ENCODE measurements at places on chromosomes 7 and 10.

- no peak for DNase-seq
Observed at GRCh38 chr10:118298787-118299186, 43.3 kb downstream of the FAM204A start.

DNA sequence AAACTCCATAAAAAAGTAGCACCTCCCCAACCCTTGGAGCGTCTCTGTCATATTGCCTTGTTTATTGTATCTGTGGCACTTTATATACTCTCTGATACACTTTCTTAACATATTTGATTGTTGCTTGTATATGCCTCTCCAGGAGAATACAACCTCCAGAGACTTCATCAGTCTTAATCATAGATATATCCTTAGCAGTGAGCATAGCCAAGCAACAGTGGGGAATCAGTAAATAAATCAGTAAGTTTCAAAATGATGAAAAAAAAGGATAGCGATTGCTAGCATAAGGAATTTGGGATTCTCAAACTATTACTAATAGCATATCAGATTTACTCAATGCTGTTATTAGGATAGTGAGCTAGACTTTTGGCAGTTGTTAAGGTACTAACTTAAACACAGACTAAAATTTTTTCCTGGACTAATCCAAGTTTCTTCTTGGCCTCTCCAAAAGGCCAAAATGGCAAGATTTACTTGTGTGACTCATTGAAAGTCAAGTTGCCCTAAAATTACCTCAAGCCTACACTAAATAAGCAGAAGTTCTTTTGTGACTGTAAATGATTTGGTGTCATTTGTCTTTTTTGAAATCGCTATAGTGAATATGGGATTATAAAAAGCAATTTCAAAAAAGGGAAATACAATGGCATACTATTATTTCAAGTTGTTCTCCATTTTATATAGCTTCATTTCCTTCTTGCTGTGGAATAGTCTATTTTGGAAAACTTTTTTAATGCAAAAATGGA, 177.9 kb downstream of the CHN2 start:
- no peak for DNase-seq

GRCh38 chr10:101130984-101131961, at the start of gene TLX1:
TSS of gene TLX1 (plus strand) at chr10:101131300. CDS start at chr10:101131542, 242 bp downstream.
- DNase-seq: no peak

DNA sequence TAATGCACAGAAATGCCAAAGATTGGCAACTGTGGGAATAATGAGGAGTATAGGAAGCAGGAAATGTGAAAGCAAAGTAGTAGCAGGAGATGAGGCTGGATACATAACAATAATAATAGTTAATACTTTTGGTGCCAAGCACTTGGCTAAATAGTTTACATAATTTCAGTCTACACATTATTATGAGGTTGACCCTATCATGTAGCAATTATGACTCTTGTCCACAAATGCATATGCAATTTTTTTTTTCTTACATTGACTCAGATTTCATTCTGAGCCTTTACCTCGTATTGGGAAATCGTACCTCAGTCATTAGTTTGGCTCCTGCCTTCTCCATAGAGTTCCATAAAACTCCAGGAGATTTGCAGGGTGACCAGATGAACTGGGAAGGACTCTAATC, 219.9 kb downstream of the SUGCT start:
- no peak for DNase-seq

- DNase-seq: no peak
Observed at GRCh38 chr10:131271195-131271880, 40.2 kb downstream of the TCERG1L start.

DNA sequence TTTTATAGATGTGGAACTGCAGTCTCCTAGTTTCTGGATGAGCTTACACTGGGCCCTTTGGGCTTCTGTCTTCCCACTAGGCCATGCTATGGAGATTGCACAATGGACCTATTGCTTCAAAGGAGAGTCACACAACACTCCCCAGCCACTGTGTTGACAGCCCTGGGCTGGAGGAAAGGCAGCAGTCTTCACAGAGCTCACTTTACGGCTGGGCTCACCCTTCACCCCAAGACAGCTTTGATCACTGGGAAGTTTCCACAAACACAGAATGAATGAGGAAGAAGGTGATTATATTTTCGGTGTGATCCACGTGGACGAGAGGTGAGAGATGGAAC, 92.7 kb upstream of the GDF10 start:
- no peak for DNase-seq

GRCh38 chr10:84424731-84425167, 96.4 kb downstream of the CCSER2 start:
- no peak for DNase-seq

DNA sequence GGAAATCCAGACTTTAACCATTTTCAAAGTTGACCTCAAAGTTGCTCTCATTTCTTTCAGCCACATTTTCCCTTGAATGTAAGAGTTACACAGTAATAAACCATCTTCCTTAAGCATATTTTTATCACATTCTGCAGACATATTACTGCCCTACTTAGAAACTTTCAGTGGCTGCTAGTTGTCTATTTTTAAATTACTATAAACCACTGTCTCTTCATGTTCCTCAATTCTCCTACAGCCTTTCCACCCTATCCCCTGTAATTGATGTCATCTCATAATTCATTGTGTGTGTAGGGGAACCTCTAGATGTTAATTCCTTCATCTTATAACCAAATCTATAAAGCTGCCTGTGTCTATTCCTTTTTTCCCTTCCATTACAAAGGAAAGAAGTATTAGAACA, 78.1 kb upstream of the STRIP2 start:
- DNase-seq: no peak

DNA sequence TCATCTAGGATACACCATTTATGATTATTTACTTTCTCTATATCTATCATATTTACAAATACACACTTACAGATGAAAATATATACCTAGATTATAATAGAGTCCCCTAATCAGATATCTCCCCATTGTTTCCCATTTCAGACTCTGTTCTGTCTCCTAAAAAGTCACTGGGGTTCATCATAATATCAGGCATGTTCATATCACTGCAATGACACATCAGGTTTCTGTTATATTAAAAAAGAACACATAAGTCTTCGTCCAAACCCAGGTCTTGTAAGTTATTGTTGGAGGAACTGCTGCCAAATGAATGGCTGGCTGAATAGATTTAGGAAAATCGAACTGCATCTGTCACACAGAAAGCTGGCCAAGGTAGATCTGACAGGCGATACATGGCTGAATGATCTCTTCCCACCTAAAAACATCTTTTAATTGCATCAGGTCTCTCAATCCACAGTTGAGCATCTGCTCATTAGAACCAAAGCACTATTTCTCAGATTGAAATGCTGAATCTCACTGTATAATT, 178.7 kb downstream of the CACNA2D1 start:
- no peak for DNase-seq

- no peak for DNase-seq
Observed at GRCh38 chr7:128874140-128875031, 11.7 kb downstream of the ATP6V1F start.

DNA sequence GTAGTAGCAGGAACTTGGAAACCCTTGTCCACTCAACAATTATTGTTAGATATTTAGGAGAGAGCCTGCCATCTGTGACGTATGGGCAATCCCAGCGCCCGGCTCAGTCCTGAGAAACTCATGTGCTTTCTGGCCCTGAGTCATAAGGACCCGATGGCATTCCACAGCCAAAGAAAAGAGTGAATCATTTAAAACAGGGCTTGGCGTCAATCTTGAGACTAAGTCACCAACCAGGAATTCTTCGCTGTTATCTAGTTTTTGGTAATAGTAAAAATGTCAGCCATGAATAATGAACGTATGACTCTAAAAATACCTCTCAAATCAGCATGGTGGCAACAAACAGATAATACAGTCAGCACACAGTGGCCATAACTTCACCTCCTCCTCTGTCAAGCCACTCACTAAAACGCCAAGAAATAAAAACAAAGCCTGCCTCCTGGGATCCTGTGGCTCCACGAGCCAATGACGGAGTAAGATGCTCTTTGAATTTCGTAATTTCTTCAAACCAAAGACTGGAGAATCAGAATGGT, 140.8 kb downstream of the ADAM12 start:
- no peak for DNase-seq

DNA sequence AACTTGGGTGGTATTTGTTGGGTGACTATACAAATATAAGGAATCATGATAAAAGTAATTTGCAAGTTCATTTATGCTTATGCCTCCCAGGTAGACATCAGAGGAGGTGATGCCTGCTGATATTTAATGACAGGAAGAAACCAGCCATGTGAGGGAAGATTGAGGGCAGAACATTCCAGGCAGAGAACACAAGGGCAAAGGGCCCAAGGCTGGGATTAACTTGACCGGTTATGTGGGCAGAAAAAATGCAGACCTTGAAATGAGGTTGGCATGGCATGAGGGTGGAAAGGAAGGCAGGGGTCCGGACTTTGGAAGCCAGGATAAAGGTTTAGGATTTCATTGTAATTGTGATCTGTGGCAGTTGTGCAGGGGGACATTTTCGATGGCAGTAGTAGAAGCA, 68.0 kb upstream of the MTPN start:
- no peak for DNase-seq

DNA sequence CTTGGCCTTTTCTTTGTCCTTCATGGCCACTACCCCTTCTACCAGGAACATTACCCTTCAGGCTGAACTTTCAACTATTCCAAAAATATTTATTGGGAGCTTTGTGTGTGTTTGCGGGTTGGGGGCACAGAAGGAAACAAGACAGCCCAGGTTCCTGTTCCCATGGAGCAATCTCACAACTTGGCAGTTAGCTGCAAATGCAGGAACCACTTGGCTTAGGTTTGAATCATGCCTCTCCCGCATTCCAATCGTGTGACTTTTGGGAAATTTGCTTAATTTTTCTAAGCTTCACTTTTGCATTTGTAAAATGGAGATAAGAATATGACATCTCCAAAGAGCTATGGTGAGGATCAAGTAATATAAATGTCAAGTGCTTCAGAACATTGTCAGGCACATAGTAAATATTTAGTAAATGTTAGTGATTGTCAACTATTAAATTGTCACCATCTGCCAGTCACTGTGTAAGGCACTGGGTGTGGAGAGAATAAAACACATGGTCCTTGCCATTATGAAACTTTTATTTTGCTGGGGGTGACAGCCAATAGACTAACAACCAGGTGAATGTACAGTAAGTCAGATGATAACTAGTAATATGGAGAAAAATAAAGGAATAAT, 277.1 kb downstream of the SNX13 start:
- no peak for DNase-seq

- no peak for DNase-seq
Observed at GRCh38 chr10:63539994-63540393, 18.8 kb downstream of the REEP3 start.

GRCh38 chr7:151940048-151940811, 16.0 kb upstream of the GALNTL5 start:
- no peak for DNase-seq

DNA sequence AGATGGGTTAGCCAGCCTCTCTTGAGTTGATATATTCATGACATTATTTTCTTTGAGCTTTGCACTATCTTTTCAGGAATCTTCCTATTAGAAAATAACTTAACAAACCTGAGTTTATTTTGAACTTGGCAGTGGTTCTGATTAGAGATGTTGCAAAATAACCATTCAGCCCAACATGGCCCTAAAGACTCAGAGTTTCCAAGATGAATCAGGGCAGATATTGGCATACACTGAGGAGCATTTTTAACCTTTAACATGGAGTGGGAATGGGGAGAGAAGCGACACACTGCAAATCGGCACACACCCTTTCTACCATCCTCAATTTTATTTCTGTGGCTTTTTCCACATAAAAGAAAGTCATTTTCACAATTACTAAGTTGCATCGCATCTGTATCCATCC, 190.8 kb downstream of the TRIL start:
- no peak for DNase-seq

GRCh38 chr10:89651205-89651915, 6.3 kb upstream of the PANK1 start:
- DNase-seq: no peak

GRCh38 chr10:77531441-77532001, 106.1 kb downstream of the KCNMA1 start:
- no peak for DNase-seq

DNA sequence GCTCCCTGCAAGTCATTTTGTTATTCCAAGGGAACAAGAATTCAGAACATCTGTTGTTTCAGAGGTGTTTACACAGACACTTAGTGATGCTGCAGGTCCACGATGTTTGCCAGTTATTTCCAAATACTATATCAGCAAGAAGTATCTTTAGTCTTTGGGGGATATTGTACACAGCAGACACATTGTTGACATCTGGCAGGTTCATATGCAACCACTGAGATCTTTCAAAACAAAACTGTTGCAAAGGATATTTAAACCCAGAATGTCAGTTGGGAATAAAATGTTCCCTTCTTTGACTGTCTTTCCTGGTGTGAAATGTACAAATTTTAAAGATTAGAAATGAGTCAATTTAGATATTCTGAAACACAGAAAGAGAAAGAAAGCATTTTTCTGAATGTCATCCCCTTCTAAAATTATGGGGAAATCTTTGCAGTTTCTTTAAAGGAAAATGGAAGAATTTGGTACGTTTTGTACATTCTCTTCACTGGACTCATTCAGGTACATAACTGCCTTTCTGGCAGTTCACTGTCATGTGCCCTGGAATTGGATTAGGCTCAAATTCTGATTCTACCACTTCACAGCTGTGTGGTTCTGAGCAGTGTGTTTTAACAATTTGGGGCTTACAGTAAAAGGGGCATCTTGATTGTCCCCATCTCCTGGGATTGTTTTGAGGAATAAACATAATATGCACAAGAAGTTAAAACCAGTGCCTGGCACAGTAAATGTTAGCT, 40.3 kb upstream of the CELF2 start:
- no peak for DNase-seq

- DNase-seq: no peak
Observed at GRCh38 chr7:90604383-90604782, 8.3 kb downstream of the CDK14 start.

- DNase-seq: no peak
Observed at GRCh38 chr10:3306050-3306449, 133.5 kb upstream of the PITRM1 start.

DNA sequence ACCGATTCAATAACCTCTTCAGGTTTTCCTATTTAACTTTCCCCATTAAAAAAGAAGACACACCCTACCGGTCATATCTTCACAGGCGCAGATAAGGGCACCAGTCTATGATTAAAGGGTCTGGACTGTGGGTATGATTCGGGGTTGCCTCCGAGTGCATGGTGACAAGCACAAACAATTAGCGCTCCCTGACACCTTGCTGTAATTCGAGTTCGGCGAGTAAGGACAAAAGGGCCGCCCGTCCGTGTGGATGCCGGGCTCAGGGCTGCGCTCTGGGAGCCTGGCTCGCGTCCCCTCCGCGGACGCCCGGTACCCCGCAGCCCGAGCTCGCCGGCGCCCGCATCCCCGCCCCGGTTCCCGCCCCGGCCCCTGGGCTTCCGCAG, 111.9 kb upstream of the RHEB start:
- no peak for DNase-seq

DNA sequence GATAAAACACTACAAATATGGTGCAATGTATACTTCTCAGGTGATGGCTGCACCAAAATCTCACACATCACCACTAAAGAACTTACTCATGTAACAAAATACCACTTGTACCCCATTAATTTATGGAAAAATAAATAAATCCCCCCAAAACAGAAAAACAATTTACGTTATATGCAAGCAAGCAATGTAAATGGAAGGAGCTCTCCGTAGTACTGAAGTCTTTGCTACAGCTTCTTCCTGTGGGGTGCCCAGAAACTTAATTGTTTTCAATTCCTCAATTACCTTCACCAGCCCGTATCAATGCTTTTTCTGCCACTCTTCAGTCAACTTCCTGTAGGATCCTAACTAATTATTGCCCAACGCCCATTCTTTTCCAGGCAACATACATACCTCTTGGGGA, 138.1 kb downstream of the RELN start:
- DNase-seq: no peak
